ENCODE measurements at places on chromosomes 3 and 15. TPM values are rescaled to one million over a fixed set of nuclear protein-coding genes. Genes with fewer than 3 reads are reported as not detected.

CHDH gene
- under 0.01 TPM for total RNA-seq

GOLGA8T gene
- total RNA-seq: not detected

IGF1R gene
- total RNA-seq: 98.8 TPM

STARD9 gene
- total RNA-seq: 8.3 TPM

PARP9 gene
- total RNA-seq: 14.5 TPM

CNTN3 gene
- 0.78 TPM for total RNA-seq

OCA2 gene
- total RNA-seq: 0.16 TPM

FGF7 gene
- total RNA-seq: 162 TPM

KBTBD13 gene
- 0.13 TPM for total RNA-seq

SAMD7 gene
- total RNA-seq: not detected

IQCF6 gene
- total RNA-seq: not detected

KBTBD12 gene
- total RNA-seq: not detected

SLC24A5 gene
- total RNA-seq: not detected

RTP1 gene
- total RNA-seq: not detected

EAF1 gene
- total RNA-seq: 15.4 TPM

GABRR3 gene
- total RNA-seq: not detected

AGBL1 gene
- not detected for total RNA-seq

PSTPIP1 gene
- total RNA-seq: 1.4 TPM

MUC4 gene
- 0.39 TPM for total RNA-seq

TGM5 gene
- not detected for total RNA-seq

TIPIN gene
- 8.9 TPM for total RNA-seq

FOXL2NB gene
- 0.78 TPM for total RNA-seq

STAB1 gene
- 0.80 TPM for total RNA-seq

SPRED1 gene
- total RNA-seq: 29.0 TPM

IGSF10 gene
- 3.7 TPM for total RNA-seq

TNFAIP8L3 gene
- 12.1 TPM for total RNA-seq

SNX33 gene
- 21.2 TPM for total RNA-seq

LRRIQ4 gene
- not detected for total RNA-seq

CD200R1L gene
- total RNA-seq: not detected

TEX55 gene
- total RNA-seq: not detected

PPM1L gene
- total RNA-seq: 3.4 TPM

LMCD1 gene
- 24.7 TPM for total RNA-seq

C3orf33 gene
- total RNA-seq: 2.7 TPM

IFT80 gene
- total RNA-seq: 31.5 TPM

IL5RA gene
- not detected for total RNA-seq

GOLGA6A gene
- 6.9 TPM for total RNA-seq

GPR15 gene
- not detected for total RNA-seq

PLA1A gene
- total RNA-seq: not detected

DZIP3 gene
- total RNA-seq: 11.3 TPM

C2CD4A gene
- not detected for total RNA-seq

ALDH1A3 gene
- total RNA-seq: 22.7 TPM

C2CD4B gene
- total RNA-seq: 4.1 TPM

MOBP gene
- total RNA-seq: not detected

ZNF445 gene
- total RNA-seq: 8.0 TPM

NT5DC2 gene
- 290 TPM for total RNA-seq

MESP1 gene
- 0.56 TPM for total RNA-seq

MEIS2 gene
- 30.7 TPM for total RNA-seq

ATP13A5 gene
- not detected for total RNA-seq

DPPA4 gene
- not detected for total RNA-seq

LARP6 gene
- total RNA-seq: 69.3 TPM

PPP1R14D gene
- not detected for total RNA-seq

CLRN1 gene
- not detected for total RNA-seq
